ENCODE measurements at places on chromosomes 11 and 22.

- DNase-seq: peak; percentile 54
Measured at GRCh38 chr22:22110548-22111266, 128.1 kb upstream of the TOP3B start.

DNA sequence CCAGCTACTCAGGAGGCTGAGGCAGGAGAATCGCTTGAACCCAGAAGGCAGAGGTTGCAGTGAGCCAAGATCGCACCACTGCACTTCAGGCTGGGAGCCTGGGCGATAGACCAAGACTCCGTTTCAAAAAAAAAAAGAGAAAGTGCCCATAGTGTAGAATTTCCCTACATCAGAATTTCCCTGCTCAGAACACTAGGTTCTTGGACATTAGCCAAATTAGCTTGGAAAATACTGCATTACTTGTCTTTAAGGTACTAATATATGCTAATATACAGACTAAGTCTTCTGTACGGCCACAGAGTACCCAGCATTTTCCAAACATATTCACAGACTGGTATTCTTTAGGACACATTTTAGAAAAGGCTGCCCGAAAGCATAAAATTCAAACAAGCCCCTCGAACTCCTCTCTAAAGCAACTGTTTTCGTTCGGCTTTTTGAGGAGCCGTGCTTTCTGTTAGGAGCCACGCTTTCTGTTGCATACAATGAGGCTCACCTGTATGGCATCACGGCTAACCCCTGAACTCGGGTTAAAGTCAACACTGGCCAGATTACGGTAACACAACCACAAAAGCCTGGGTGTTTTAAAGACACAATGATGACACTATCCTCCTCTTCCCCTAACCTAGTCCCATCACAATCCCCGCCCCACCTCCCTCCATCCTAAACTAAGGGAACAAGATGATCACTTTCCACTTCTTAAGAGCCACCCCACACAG lies 18.4 kb downstream of the TNKS1BP1 start:
- DNase-seq: no peak

DNA sequence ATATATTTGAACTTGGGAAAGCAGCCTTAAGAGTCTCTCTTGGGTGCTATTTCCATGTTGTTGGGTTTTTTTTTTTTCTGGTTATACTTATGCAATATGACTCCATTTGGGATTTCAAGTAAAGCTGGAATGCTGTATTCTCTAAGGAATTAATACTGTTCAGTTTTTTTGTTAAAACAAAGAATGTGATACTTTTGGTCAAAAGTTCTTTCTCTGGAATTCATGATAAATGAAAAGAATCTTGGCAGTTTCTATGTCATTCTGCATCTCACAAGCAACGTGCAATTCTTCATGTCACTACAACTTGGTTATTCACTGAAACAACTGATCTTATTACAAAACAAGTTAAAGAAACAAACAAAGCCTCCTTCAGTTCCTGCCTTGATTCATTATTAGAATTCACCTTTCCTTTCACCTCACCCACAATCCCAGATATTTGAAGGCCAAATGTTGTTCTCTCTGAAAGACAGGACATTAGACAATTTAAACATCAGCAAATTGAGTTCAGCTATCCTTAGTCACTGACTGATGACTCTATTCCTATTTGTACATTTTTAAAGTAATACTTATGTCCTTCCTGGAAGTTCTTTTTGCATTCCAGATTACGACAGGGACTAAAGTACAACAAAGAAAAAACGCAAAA lies 176.2 kb downstream of the SBF2 start:
- peak; percentile 92 for DNase-seq

- no peak for DNase-seq
Measured at GRCh38 chr11:105149477-105149876, 9.9 kb upstream of the CARD18 start.

GRCh38 chr22:39928536-39929520 lies 27.9 kb downstream of the GRAP2 start:
- no peak for DNase-seq

DNA sequence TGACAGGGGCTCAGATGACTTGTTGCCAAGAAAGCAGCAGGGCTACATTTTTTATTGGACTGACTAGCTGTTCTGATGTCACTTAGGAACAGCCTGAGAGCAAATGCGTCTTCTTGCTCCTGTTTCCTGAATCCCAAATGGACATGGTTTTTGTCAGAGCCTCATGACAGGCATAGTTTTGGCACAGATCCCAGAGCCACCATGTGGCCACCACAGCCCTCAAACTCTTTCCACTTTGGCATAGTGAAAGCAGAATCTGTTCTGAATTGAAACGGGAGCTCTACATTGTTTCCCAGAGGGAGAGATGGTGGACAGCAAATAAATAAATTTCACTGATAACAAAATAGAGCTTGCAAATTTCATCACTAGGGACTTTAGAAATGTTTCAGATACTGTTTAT lies 222.2 kb downstream of the C11orf87 start:
- peak; percentile 62 for DNase-seq
